Mammary epithelial cell (primary cell): ENCODE measurements at places on chromosomes 1 and 21.

DNA sequence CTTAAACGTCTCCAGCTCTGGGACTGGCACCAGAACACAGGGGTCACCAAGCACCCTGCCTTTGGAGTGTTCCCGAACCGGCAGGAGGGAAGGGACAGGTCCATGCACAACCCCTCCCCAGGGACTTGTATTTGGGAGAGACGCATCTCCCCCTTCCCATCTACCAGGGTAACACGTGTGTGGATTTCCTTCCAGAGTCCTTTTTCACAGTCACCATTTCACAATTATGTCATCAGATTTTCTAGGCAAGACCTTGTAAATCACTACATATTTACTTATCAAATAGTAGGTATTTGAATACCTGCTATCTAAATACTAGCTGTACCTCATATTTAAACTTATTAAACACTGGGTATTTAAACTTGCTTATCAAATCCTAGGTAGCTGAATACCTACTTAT is 57.4 kb upstream of the AJAP1 start:
- DNase-seq: no peak

DNA sequence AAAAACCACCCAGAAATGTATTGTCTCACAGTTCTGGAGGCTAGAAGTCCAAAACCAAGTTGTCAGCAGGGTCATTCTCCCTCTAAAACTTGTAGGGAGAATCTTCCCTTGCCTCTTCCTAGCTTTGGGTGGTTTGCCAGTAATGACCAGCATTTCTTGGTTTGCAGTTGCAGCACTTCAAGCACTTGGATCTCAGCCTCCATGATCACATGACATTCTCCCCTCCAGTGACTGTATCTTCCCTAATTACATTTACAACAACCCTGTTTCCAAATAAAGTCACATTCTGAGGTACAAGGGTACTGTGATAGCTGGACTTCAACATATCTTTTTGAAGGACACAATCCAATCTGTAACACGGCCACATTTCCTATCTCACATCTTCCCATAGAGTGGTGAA is 37.2 kb downstream of the EVI5 start:
- no peak for DNase-seq

DNA sequence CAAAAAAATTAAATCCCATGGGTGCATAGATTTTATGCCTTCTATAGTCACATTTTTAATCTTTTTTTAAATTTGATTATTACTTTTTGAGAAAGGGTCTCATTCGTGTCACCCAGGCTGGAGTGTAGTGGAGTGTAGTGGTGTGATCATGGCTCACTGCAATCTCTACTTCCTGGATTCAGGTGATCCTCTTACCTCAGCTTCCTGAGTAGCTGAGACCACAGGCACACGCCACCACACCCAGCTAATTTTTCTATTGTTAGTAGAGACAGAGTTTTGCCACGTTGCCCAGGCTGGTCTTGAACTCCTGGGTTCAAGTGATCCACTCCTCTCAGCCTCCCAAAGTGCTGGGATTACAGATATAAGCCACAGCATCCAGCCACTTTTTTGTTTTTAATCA is 10.4 kb downstream of the CBR3 start:
- DNase-seq: no peak

DNA sequence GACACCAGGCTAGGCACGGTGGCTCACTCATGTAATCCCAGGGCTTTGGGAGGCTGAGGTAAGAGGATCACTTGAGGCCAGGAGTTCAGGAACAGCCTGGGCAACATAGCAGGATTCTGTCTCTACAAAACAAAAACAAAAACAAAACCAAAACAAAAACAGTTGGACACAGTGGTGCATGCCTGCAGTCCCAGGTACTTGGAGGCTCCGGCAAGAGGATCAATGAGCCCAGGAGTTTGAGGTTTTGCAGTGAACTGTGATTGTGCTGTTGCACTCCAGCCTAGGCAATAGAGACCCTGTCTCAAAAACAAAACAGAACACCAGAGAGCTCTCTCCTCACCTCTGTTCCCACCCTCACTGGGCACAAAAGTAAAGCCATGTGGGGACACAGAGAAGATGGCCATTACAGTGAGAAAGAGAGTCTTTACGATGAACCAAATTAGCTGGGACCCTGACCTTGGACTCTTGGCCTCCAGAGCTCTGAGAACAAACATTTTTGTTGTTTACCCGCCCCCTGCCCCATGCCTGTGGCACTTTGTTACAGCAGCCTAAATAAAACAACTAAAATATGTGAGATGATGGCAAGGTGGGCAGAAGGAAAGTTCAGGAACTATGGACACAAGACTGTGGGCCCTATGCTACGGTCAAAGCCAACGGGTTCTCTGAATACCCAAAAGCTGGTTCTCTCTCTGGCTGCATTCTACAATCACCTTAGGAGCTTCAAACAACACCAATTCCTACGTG is 9.8 kb downstream of the NADK start:
- DNase-seq: no peak

DNA sequence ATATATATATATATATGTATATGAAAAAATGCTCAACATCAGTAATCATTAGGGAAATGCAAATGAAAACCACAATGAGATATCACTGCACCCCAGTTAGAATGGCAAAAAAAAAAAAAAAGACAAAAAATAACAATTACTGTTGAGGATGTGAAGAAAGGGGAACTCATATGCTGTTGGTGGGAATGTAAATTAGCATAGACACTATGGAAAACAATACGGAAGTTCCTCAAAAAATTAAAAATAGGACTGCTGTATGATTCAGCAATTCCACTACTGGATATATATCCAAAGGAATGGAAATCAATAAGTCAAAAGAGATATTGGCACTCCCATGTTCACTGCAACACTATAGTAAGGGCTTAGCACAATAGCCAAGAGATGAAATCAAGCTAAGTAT is 41.5 kb upstream of the CTBS start:
- no peak for DNase-seq

DNA sequence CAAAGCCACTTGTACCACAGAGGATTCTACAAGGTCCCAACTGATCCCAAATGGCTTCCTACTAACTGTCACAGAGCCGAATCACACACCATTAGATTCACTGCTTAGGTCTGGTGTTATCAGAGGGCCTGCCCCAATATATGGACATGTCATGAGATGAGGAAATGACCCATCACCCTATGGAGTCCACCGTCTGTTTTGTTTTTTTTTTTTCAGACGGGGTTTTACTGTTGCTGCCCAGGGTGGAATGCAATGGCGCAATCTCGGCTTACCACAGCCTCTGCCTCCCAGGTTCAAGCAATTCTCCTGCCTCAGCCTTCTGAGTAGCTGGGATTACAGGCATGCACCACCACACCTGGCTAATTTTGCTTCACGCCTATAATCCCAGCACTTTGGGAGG is 83.8 kb upstream of the ETS2 start:
- no peak for DNase-seq

GRCh38 chr1:172472495-172472894 is 28.6 kb upstream of the PIGC start:
- peak; percentile 6 for DNase-seq

DNA sequence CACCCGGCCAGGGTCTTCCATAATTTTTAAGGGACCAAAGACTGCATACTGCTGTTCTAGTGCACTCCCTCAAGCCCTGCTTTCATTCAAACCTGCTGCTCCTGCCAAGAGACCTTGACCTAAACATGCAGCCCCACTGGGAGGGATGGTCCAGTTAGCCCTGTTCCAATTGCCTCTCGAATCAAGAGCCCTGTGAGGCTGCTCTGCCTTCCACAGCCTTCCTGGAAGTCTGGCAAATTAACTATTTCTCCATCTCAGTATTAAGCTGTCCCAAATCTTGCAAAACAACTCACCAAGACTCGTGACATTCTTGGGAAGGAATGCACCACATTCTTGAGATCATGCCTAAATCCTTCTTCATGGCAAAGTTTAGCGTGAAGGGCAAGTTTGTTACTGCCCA is 231.3 kb downstream of the C1orf94 start:
- DNase-seq: no peak

DNA sequence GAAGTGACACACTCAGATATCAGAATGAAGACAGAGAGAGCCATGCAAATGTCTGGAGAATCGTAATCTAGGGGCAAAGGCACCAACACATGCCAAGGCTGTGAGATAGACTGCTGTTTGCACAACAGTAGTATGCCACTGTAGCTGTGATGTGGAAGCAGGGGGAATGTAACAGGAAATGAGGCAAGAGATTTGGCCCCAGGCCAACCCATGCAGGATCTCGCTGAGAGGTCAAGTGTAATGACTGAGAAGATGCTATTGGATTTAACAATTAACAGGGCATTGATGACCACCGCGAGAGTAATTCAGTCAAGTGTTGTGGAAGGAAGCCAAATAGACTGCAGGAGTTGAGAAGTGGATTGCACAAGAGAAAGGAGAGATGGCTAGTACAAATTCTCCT is 107.3 kb upstream of the ST6GALNAC5 start:
- DNase-seq: peak; percentile 5

GRCh38 chr21:37412603-37413360 is 46.2 kb downstream of the DYRK1A start:
- DNase-seq: no peak

- DNase-seq: no peak
These were observed 45.3 kb upstream of the C1orf105 start for GRCh38 chr1:172375211-172375631.

DNA sequence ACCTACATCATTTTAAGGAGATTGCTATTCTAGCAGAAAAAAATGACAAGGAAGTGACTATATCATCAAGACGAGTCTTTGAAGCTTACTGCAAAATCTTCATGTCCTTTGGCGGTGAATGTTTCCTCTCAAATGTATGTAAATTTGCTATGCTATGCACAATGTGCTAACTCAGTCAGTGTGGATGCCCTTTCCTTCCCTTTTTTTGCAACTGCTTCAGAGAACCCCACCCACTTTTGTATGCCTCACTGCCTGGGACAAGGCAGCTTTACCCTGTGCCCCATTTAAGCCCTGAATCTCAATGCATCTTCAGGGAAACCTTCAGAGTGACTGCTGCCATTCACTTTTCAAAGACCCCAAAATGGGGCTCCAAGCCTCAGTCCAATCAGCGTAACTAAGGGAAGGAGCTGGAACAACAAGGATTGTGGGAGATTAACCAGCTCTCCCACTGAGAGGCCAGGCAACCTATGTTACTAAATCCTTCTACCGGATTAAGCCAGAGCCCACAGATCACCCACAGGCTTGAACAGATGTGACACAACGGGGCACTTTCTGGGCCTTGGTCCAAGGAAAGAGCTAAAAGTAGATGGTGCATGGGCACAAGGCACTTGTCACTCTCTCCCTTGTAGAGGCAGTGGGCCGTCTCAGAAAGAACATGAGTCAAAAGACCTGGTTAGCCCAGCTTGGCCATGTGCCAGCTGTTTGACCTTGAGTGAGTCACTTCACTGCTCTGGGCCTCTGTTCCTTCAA is 154.4 kb downstream of the PLPP3 start:
- peak; percentile 37 for DNase-seq

DNA sequence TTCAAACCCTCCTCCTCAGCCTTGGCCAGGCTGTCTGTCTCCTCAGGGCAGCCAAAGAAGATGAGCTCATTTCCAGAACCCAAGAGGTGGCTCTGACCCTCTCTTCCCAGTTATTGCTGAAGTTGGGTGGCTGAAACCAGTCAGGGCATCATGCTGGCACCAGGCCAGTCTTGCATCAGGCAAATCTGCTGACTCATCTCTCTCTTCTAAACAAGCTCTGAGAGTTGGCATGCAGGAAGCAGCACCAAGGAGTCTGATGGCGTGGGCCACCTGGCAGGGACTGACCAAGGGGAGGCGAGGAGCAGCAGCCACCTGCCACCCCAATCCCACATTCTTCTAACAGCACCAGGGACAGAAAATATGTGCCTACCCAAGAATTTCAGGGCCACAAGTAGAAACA is 104.8 kb upstream of the ATP1A1 start:
- DNase-seq: peak; percentile 93

GRCh38 chr1:208008534-208008933 is 97.6 kb upstream of the CD34 start:
- no peak for DNase-seq

- no peak for DNase-seq
These were observed 46.8 kb upstream of the ZC3H11B start for GRCh38 chr1:219659684-219660083.

- DNase-seq: no peak
These were observed 12.9 kb upstream of the SLC2A7 start for GRCh38 chr1:9038881-9039760.

DNA sequence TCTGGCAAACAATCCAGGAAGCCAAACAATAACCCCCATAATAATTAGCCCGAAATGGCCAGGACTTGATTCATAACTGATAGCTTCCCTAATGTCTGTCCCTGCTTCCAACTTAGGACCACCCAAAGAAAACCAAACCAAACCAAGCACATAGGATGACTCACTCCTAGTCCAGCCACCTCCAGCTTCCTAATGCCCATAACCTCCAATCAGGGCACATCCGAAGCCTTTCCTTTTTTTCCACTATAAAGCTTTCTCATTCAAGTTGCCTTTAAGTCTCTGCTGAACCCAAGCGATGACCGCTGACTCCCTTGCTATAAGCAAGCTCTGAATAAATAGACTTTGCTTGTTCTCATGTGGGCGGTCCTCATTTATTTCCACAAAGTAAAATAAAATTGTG is 40.4 kb downstream of the PCNX2 start:
- no peak for DNase-seq

- DNase-seq: peak; percentile 80
These were observed 24.4 kb upstream of the FGGY start for GRCh38 chr1:59272507-59272906.

GRCh38 chr1:44907893-44908292 is 64.8 kb upstream of the PTCH2 start:
- no peak for DNase-seq

DNA sequence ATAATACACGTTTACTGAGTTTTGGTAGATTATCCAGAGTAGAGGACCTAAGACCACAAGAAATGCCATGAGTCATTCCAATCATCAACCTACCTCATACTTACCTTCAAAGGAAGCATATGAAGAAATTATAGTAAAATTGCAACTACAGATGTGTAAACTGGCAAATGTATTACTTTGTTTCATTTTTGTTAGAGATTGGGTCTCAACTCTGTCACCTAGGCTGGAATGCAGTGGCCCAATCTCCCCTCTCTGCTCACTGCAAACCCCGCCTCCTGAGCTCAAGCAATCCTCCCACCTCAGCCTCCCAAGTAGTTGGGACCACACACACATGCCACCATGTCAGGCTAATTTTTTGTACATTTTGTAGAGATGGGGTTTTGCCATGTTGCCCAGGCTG is 5.2 kb downstream of the TMCO1 start:
- no peak for DNase-seq

GRCh38 chr1:229693129-229693900 is 67.3 kb downstream of the URB2 start:
- no peak for DNase-seq

GRCh38 chr1:63777286-63777685 is 3.5 kb downstream of the ROR1 start:
- no peak for DNase-seq

GRCh38 chr1:33273406-33273805 is 17.1 kb downstream of the ZNF362 start:
- DNase-seq: no peak

DNA sequence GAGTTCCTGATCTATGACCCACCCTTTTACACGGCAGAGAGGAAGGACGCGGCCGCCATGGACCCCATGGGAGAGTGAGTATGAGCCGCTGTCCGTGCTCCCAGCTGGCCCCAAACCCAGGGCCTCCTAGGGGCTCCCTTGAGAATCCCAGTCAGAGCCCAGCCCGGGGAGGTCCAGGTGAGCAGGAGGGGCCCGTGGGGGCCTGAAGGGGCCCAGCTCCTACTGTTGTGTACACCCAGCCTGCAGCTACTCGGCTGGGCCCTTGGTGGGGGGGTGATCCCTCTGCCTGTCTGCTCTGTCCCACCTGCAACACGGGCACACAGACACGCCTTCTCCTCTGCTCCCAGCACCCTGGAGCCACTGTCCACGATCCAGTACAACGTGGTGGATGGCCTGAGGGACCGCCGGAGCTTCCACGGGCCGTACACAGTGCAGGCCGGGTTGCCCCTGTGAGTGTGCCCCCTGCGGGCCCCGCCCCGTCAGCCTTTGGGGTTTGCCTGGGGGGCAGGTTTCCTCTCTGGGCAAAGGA is 28.6 kb upstream of the LRRC3 start:
- DNase-seq: no peak
